ENCODE measurements at places on chromosomes 11 and 22.

GRCh38 chr11:90341986-90342385 lies 119.1 kb upstream of the CHORDC1 start:
- no peak for DNase-seq

DNA sequence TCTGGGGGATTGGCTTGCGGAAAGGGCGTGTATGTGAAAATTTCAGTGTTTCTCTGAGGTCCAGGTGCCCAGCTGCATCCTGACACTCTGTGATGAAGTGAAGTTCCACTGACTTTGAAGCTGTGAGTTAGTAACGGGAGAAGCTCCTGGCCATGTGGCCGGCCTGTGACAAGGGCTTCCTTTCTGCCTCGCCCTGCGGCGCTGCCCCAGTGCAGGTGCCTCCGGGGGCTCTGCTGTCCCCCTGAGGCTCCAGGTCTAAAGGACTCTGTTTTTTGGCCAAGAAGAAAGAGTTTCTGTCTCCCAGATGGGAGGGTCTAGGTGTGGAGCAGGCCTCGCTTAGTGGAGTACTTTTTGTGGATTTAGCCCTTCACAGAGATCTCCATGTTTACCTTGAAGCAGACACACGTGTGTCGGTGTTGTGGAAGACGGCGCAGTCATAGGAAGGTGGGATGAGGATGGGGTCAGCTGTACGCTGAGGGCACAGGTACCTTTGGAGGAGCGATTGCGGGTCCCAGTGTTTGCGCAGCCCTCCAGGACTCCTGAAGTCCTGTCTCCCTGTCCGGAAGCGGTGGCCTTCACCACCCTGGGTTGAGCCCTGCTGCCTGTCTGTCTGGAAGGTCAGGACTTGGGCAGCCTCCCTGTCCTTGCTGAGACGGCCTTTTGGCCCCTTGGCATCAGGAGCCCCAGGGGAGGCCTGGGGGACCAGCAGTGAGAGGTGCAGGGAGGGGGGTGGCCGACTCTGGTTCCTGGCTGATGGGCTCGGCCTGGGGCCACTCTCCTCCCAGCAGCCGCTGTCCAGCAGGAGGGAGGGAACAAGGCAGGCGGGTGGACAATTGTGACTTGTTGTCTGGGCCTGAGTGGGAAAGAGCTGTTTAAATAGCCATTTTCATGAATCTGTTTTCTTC lies 1249.3 kb downstream of the BRD1 start:
- DNase-seq, result no peak

DNA sequence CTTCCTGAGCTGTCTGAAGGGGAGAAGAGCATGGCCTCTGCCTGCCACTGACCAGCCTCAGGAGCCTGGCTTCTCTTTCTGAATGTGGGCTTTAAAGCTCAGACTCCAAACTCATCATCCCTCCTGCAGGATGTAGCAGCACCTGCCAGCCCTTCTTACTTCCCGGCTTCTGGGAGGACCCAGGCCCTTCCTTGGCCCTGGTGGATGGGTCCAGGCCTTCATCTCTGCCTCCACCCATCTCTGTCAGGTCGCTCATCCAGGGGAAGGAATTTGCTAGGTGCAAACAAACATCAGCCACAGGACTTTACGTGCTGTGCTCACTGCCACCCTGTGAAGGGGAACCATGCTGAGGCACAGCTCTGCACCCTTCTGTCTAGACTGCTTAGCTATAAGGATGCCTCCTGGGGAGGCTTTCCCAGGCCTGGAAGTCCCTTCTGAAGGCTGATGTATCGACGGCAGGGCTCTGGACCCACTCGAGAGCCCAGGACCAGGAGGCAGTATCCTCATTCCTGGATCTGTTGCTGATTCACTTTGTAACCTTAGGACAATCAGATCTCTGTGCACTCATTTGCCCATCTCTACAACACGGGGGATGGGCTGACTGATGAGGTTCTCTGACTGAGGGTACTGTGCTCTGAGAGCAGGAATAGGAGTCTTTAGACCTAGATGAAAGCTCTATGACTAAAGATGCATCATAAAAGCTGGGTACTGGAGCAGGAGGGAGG lies 30.9 kb downstream of the USP35 start:
- no peak for DNase-seq

GRCh38 chr22:36415415-36416168 lies 27.8 kb upstream of the MYH9 start:
- no peak for DNase-seq

All from WERI-Rb-1 (cell line).